ENCODE measurements at places on chromosomes 12 and 14.

- no peak for DNase-seq
Observed at GRCh38 chr12:39830171-39830570, 210.6 kb upstream of the ABCD2 start.

- no peak for DNase-seq
Observed at GRCh38 chr14:103354141-103354540, 20.1 kb downstream of the EIF5 start.

DNA sequence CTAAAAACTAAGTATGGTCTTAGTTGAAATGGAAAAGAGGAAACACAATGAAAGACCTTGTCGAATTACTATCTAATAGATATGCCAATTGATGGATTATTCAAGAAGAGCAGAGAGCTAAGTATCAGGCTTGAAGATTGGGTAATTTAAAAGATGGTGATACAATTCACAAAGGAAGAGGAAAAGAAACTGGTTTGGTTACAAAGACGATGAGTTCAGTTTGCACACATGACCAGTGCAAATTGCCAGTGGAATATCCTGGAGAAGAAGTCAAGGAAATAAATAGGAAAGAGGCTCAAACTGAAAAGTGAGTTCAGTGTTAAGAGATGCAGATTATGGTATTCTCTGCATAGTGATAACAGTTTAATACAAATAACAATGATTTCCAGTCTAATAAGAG lies 2.5 kb upstream of the RAP1B start:
- peak; percentile 64 for DNase-seq

DNA sequence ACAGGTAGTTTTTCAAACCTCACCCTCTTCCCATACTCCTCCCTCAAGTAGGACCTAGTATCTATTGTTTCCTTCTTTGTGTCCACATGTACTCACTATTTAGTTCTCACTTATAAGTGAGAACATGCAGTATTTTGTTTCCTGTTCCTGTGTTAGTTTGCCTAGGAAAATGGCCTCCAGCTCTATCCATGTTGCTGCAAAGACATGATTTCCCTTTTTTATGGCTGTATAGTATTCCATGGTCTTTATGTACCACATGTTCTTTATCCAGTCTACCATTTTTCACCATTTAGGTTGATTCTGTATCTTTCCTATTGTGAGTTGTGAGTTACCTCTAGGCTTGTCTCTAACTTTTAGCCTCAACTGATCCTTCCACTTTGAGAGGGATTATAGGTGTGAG lies 310.7 kb downstream of the PRKD1 start:
- no peak for DNase-seq

DNA sequence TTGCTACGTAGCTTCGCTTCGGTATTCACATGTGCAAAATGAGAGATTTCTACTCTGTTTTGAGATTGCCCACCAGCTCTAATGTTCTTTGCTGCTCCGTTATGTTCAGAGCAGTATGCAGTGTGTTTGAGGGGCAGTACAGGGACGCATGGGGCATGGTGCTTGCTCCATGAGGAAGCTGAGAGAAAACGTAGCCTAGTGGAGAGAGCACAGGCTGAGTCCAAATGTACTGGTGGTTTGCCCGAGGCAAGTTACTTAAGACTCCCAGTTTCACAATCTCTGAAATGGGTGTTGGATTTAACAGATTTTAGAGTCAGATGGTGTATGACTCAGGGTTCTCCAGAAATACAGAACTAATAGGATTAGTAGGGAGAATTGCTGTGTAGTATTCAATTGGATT lies 310.5 kb downstream of the ETNK1 start:
- DNase-seq = no peak

DNA sequence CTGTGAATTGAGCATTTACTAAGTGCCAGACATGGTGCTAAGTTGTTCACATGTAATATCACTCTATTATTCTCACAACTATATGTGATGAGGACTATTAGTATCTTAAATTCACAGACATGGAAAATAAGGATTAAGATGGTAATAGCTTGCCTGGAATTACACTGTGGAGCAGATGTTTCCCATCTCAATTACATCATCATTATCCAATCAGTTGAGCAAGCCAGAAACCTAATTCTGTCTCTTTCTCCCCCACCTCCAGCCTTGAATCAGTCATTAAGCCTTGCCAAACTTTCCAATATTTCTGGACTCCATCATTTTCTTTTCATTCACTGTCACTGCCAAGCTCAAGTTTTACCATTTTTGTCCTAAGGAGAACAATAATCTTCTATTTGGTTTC lies 287.8 kb upstream of the KITLG start:
- DNase-seq = no peak

DNA sequence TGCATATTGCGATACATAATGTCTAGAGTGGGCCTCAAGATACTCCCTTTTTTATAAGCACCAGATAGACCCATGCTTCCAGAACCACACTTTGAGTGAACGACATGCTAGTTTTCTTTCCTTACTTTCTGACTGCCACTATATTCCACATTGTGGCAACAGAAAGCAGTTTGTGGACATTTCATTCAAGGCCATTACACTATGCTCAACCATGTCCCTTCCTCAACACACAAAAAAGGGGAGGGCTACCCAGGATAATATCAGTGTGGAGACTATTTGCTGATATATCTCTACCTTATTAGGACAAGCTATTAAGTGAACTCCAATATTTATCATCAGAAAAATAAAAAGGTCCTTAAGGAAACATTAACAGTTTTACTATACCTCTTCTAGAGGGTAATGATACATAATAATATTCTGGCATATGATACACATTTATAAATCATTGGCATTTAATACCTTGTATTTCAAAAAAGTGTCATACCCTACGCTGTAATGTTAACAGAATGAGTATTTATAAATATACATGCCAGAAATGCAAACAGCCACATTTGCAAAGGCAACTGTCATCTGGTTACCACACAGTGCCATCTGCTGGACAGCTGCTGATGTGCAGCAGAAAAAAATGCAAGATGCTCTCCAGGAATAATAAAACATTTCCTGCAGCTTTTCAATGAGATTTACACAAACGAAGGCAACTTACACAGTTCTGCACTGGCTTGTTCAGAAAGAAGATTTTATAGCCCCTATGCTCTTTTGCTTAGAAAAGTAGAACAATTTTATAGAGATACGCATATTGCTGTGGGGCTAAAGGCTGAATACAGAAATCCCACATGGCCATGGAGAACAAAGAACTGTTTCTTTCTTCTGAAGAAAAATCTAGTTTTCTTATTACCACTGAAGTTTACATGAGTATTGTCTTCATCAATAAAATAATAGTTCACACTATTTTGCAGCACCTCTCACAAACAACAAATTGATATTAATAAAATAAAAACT lies 182.2 kb upstream of the GRIP1 start:
- peak; percentile 58 for DNase-seq

- DNase-seq = no peak
Observed at GRCh38 chr12:79512068-79512467, 178.7 kb downstream of the PAWR start.

- DNase-seq = no peak
Observed at GRCh38 chr12:1859643-1860042, 39.3 kb downstream of the LRTM2 start.

- peak; percentile 54 for DNase-seq
Observed at GRCh38 chr14:77589099-77589498, 27.3 kb downstream of the SPTLC2 start.

DNA sequence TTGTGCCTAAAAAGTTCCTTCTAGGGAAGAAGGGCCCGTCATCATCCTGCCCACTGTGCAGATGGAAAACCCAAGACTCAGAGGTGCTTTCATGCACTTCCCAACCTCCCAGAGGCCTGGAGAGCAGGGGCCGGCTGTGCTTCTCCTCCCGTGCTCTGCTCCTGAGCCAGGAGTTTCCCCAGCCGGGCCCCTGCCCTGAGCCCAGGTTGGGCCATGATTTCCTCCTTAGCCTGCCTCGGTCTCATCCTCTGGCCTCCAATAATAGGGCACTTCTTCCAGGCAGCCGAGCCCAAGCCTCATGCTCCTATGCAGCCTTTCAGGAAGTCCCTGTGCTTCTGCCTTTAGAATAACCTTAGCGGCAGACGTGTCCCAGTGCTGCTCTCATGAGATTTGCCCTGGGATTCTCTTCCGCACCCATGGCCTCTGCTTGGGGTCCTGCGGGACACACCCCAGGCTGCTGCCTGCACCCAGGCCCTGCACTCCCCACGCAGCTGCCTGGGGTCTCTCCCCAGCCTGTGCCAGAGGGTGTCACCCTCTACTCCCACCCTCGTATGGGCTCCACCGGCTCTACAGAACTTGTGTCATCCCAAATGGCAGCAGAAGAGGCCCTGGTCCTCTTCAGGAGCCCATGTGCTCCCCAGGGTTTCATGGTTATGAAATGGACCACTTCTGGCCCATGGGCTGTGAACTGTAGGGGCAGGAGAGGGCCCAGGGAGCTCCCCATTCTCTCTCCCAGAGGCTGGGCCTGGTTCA lies 359.3 kb downstream of the ADGRD1 start:
- no peak for DNase-seq

DNA sequence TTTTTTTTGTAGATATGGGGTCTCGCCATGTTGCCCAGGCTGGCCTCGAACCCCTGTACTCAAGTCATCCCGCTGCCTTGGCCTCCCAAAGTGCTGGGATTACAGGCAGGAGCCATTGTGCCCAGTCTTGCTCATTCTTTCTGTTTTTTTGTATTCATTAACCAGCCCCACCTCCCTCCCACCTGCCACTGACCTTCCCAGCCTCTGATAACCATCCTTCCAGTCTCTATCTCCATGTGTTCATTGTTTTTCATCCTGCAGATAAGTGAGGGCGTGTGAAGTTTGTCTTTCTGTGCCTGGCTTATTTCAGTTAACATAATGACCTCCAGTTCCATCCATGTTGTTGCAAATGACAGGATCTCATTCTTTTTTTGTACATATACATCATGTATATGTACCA lies 19.0 kb downstream of the MYL2 start:
- DNase-seq = no peak

GRCh38 chr12:116026768-116027550 lies 250.5 kb downstream of the MED13L start:
- no peak for DNase-seq

- DNase-seq = peak; percentile 50
Observed at GRCh38 chr14:61368114-61368710, 46.8 kb downstream of the PRKCH start.

DNA sequence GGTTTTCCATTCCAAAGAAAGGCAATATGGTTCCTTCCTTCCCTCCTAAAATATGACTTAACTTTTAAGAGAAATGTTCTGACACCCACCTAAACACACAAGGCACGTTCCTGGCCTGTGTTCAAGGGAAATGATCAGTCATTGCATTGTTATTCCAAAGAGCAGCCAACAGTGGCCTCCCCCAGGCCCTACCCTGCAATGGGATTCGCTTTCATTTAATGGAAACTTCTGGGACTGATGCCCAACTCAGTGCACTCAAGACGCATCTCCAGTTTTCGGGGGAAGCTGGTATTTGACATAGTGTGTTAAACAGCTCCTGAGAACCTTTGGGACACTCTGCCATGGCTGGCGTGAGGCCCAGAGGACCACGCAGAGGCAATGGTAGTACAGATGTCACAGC lies 65.9 kb downstream of the DDX51 start:
- DNase-seq = no peak

GRCh38 chr12:106954462-106955376 lies 988 bp upstream of the TMEM263 start:
- no peak for DNase-seq

GRCh38 chr14:69107407-69108003 lies 45.4 kb downstream of the DCAF5 start:
- DNase-seq = peak; percentile 47

DNA sequence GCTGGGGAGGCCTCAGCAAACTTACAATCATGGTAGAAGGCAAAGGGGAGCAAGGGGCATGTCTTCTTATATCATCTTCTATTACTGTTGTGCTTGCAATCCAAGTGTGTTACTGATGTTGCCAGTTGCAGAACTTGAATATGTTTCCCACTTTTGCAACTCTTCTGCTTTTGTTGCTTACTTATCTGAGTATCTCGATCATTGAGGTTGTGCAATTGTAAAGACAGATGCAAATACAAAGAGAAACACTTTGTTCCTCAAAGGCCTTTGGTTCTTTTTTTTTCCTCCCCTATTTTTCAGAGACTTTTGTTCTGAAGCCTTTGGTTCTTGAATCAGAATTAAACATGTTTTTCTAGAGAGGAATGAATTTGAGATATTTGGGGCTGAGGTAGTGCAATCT lies 3.7 kb upstream of the COX8C start:
- peak; percentile 79 for DNase-seq

GRCh38 chr12:116528065-116528464 lies 31.1 kb upstream of the MAP1LC3B2 start:
- DNase-seq = no peak

GRCh38 chr14:105889666-105890473 lies 363.5 kb downstream of the TMEM121 start:
- DNase-seq = no peak

DNA sequence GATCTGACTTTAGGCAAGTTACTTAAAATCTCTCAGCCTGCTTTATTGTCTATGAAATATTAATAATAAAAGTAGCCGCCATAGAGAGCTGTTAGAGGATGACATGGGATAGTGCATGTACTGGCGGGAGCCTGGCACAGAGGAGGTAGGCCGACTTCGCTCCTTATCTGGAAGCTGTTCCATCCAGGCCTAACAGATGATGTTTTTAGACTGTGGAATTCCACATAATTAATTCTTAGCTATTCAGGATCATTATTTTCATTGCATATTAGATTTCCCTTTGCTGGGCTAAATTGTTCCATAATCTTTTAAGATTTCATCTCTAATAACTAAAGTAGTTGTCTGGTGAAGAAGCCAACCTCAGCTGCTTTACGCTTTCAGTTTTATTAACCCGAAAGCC lies 30.8 kb downstream of the CNTN1 start:
- DNase-seq = no peak

DNA sequence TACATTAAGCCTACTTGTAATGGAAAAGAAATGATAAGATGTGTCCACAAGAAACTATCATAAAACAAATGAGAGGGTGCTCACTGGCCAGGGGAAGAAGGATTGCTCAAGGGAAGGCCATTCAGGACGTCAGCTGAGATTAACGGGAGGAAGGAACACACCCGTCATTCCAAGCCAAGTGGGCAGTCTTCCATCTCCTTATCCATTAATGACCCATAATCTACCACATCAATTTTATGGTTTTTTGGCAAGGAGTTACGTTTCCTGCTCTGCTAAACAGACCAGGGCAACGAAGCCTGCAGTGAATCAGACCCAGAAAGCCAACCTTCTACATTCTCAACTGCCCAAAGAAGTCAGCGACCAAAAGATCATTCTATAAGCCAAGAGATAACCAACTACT lies 25.1 kb downstream of the PRKAB1 start:
- DNase-seq = no peak

GRCh38 chr12:80702889-80703805 lies 4.3 kb upstream of the MYF6 start:
- DNase-seq = no peak
